ENCODE measurements at places on chromosomes 12 and 14.
A peak's percentile ranks its signal among the peaks of the same experiment; 100 is the strongest.

GRCh38 chr12:115507951-115508722, 769.4 kb downstream of the MED13L start:
- no peak overlapping the region for H3K4me3 ChIP-seq
- H3K36me3 ChIP-seq, result no peaks in the 10 kb centered on the region
- H3K27ac ChIP-seq, result no peak overlapping the region
- no peaks in the 10 kb centered on the region for H3K4me1 ChIP-seq

- DNase-seq, result no peak
- H3K27ac ChIP-seq, result peak overlapping the region; percentile 74
- no peaks in the 10 kb centered on the region for H3K27me3 ChIP-seq
- peaks cover 34% of the 10 kb centered on the region for H3K4me1 ChIP-seq
- H3K4me3 ChIP-seq, result no peak overlapping the region
- peaks cover 62% of the 10 kb centered on the region for H3K36me3 ChIP-seq
Observed at GRCh38 chr14:64444140-64444539, 21.2 kb upstream of the AKAP5 start.

- no peak overlapping the region for H3K4me3 ChIP-seq
- H3K27ac ChIP-seq, result no peak overlapping the region
- no peaks in the 10 kb centered on the region for H3K27me3 ChIP-seq
Observed at GRCh38 chr12:70007687-70008086, 182.7 kb downstream of the MYRFL start.

GRCh38 chr14:90559811-90560492, 163.1 kb downstream of the CALM1 start:
- no peak overlapping the region for H3K4me3 ChIP-seq
- no peak overlapping the region for H3K27ac ChIP-seq
- no peaks in the 10 kb centered on the region for H3K36me3 ChIP-seq
- no peaks in the 10 kb centered on the region for H3K4me1 ChIP-seq
- no peaks in the 10 kb centered on the region for H3K27me3 ChIP-seq

- no peak overlapping the region for H3K27ac ChIP-seq
- no peak overlapping the region for H3K4me3 ChIP-seq
- no peaks in the 10 kb centered on the region for H3K27me3 ChIP-seq
- no peaks in the 10 kb centered on the region for H3K4me1 ChIP-seq
- no peak for DNase-seq
- H3K36me3 ChIP-seq, result no peaks in the 10 kb centered on the region
Observed at GRCh38 chr12:77494296-77494695, 336.4 kb upstream of the NAV3 start.

Data from activated CD4-positive, alpha-beta memory T cell treated with anti-CD3 and anti-CD28 coated beads, Interleukin-2, amount 10 ng/mL, durations not matched to agents 7 days and 5 days (primary cell).